ENCODE measurements at places on chromosomes 12 and 14.

DNA sequence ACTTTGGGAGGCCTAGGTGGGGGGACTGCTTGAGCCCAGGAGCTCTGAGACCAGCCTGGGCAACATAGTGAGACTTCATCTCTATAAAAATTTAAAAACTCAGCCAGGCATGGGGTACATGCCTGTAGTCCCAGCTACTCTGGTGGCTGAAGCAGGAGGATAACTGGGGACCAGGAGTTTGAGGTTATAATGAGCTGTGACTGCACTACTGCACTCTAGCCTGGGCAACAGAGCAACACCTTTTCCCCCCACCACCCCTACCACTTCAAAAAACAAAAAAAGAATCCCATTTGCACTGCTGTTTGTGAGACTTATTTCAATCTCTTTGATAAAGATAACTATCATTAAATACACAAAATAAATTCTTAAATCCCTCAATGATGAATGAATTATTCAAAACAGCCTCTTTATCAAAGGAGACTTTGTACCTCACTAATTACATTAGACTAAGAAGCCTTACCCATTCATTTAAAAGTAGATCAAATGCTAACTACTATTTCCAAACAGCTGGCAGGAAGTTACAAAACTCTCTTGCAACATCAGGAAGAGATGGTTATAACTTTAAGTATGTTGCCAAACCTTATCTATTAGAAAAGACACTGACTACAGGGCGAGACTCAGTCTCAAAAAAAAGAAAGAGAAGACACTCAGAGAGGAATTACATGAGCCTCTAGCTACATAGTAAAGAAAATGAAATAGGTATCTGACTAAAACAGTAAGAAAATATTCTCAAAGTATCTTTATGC is 14.7 kb downstream of the BLTP3B start:
- no peak for DNase-seq

DNA sequence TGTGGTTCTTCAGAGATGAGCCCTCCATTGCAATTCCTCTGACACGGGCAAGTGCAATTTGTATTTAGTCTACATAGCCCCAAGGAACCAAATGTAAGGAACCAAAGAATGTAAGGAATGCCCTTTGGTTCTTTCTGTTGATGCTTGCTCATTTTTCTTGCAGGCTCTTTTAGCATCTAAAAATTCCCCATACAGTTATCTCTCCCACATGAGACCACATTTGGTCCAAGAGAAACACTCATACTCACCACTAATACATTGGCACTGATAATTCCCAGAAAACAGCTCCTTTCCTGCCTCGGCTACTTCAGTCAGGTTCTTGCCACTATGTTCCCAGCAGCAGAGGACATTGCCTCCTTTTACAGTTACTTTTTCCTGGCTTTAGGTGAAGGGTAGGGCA is 332.6 kb downstream of the AEBP2 start:
- no peak for DNase-seq

DNA sequence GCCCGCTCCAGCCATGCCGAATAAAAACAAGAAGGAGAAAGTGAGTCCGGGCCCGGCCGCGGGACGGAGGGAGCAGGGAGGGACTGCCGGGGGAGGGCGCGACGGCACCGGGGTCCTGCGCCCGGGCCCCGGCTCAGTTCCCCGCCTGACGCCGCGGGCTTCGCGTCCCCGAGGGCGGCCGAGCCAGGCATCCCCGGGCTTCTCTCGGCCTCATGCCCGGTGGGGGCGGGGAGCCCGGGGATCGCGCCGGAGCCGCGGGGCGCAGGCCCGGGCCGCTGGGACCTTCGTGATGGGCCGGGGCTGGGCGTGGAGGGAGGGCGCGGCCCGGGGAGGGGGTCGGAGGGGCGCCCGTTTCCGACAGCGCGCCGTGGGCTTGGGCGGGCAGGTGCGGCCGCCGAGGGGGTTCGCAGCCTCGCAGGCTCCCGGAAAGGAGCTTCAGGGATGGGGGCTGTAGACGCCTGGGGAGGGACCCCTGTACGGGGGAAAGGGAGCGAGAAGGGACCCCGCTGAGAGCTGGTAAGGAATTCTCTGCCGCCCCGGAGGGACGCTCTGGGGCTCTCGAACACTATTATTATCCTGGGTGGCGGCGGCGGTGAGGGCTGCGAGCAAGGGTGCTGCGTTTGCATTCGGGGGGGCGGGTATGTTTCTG is 496 bp downstream of the PPP2R5C start:
- no peak for DNase-seq

DNA sequence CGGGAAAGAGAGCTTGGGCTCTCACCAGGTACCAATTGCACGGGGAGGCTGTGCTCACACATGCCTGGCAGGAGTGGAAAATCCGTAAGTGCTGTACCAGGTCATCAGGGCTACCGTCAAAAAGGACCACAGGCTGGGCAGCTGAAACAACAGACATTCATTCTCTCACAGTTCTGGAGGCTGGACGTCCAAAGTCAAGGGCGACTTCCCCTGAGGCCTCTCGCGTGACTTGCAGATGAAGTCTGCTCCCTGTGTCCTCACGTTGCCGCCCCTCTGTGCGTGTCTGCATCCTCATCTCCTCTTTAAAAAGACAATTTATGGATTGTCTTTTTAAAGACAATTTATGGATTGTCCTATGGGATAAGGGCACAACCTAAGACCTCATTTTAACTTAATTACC is 73.8 kb upstream of the FZD10 start:
- DNase-seq = no peak

DNA sequence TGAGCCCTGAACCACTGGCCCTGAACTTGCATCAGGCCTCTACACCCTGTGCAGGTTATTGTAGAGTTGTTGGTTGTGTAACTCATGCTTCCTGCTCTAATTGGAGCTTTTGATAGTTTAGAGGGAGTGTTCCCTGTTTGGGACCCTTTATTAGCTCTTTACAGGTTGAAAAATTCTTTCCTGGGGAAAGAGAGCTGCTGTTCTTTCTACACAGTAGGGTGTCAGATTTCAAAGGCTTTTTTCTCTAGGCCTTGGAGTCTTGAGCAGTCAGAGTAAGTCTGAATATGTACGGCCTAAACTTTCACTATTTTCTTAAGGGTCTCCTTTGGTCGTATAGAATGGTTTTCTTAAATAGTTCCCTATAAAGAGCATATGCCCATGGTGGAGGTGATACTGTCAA is 60.8 kb upstream of the NEDD1 start:
- DNase-seq = no peak

GRCh38 chr14:63650256-63650952 is 8.7 kb upstream of the WDR89 start:
- DNase-seq = no peak

GRCh38 chr12:82832096-82832495 is 145.4 kb downstream of the TMTC2 start:
- no peak for DNase-seq

DNA sequence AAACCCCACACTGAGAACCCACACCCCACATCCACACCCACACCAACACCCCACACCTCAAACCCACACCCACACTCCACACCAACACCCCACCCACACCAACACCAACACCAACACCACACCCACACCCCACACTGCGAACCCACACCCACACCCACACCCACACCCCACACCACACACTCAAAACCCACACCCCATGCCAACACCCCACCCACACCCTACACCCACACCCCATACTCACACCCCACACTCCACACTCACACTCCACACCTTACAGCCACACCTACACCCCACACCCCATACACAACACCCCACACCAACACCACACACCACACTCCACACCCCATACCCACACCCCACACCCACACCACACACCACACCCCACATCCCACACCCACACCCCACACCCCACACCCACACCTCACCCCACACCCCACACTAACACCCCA is 38.0 kb downstream of the TMEM120B start:
- no peak for DNase-seq

GRCh38 chr12:132357623-132358186 is 28.3 kb upstream of the GALNT9 start:
- DNase-seq = no peak

DNA sequence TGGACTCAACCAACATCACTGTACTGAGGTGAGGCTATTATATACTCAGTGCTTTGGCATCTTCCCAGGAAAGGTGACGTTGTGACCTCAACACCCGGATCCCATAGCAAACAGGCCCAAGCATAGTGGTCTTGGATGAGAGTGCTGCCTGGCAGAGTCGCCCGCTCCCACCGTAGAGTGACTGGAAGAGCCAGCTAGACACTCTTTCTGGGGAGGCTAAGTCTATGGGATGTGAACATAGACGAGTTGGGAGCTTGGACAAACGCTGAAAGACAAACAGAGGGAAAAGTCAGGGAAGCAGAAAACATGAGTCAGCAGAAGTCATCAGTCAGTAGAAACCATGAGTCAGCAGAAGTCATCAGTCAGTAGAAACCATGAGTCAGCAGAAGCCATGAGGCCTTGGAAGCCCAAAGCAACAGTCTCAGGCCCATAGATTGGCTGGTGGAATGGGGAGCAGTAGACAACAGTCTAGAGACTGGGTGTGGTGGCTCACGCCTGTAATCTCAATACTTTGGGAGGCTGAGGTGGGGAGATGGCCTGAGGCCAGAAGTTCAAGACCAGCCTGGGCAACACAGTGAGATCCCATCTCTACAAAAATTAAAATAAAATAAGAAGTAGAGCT is 66.4 kb upstream of the MAP1LC3B2 start:
- no peak for DNase-seq

GRCh38 chr14:20632448-20632830 is 9.1 kb downstream of the OR6S1 start:
- no peak for DNase-seq

GRCh38 chr12:124745891-124746570 is 117.6 kb downstream of the SCARB1 start:
- DNase-seq = no peak

GRCh38 chr12:43106355-43106754 is 445.6 kb downstream of the ADAMTS20 start:
- DNase-seq = no peak
